ENCODE measurements at places on chromosomes 1 and 21. TPM values are rescaled to one million over a fixed set of nuclear protein-coding genes. Genes with fewer than 3 reads are reported as not detected.

Gene NHLH1
- polyA plus RNA-seq, result 0.21 TPM

Gene TMEM82
- not detected for polyA plus RNA-seq

Gene PALMD
- polyA plus RNA-seq, result 16.7 TPM

Gene ISG20L2
- 9.3 TPM for polyA plus RNA-seq

Gene FCAMR
- polyA plus RNA-seq, result not detected

Gene SLAMF1
- 0.39 TPM for polyA plus RNA-seq

Gene ECM1
- polyA plus RNA-seq, result 12.3 TPM

Gene FAM151A
- polyA plus RNA-seq, result 0.02 TPM

Gene DCST1
- polyA plus RNA-seq, result 0.08 TPM

Gene KCNJ9
- polyA plus RNA-seq, result not detected

Gene NBPF4
- polyA plus RNA-seq, result not detected

Gene HAO2
- polyA plus RNA-seq, result not detected

Gene CITED4
- 7.9 TPM for polyA plus RNA-seq

Gene YY1AP1
- polyA plus RNA-seq, result 41.0 TPM

Gene KCNE1
- 23.2 TPM for polyA plus RNA-seq

Gene ZNF593
- 90.4 TPM for polyA plus RNA-seq

Gene OXCT2
- polyA plus RNA-seq, result 0.43 TPM

Gene LRRC7
- not detected for polyA plus RNA-seq

Gene PRPF38A
- 13.6 TPM for polyA plus RNA-seq

Gene LCE1E
- not detected for polyA plus RNA-seq

Gene DUSP12
- polyA plus RNA-seq, result 27.1 TPM

Gene TMED5
- polyA plus RNA-seq, result 15.1 TPM

Gene PROK1
- 0.22 TPM for polyA plus RNA-seq

Gene MMP23B
- 14.1 TPM for polyA plus RNA-seq

Gene SLC9C2
- polyA plus RNA-seq, result 0.05 TPM

Gene FOXD3
- polyA plus RNA-seq, result 0.01 TPM

Gene LCE1A
- polyA plus RNA-seq, result not detected

Gene TCP10L
- 0.65 TPM for polyA plus RNA-seq

Gene HSD3B2
- 0.02 TPM for polyA plus RNA-seq

Gene PAQR6
- 1.7 TPM for polyA plus RNA-seq

Gene CDC42BPA
- polyA plus RNA-seq, result 6.4 TPM

Gene OR2M2
- not detected for polyA plus RNA-seq

Gene TRIM62
- 4.4 TPM for polyA plus RNA-seq

Gene S100A3
- polyA plus RNA-seq, result 6.5 TPM

Gene TAL1
- polyA plus RNA-seq, result 8.8 TPM

Gene AADACL3
- not detected for polyA plus RNA-seq

Gene LRRC47
- 18.7 TPM for polyA plus RNA-seq

Gene S100A1
- 0.91 TPM for polyA plus RNA-seq

Gene HPDL
- 2.3 TPM for polyA plus RNA-seq

Gene MX2
- polyA plus RNA-seq, result 33.4 TPM

Gene CRP
- 0.10 TPM for polyA plus RNA-seq

Gene SYTL1
- 27.7 TPM for polyA plus RNA-seq

Gene PRKAA2
- polyA plus RNA-seq, result 0.38 TPM

Gene ATP1A4
- 0.09 TPM for polyA plus RNA-seq

Gene ZNF669
- 4.5 TPM for polyA plus RNA-seq

Gene CASP9
- polyA plus RNA-seq, result 13.4 TPM

Gene IL12RB2
- polyA plus RNA-seq, result 0.02 TPM

Gene DSCAM
- polyA plus RNA-seq, result 0.04 TPM

Gene AKIRIN1
- polyA plus RNA-seq, result 14.6 TPM

Gene ADCY10
- 0.06 TPM for polyA plus RNA-seq

Gene C1QTNF12
- polyA plus RNA-seq, result 1.2 TPM

Gene LENEP
- 0.31 TPM for polyA plus RNA-seq

Gene TNNT2
- 4.0 TPM for polyA plus RNA-seq

All from lung (tissue), 17 donors.